ENCODE measurements at places on chromosomes 11 and 22.

GRCh38 chr11:71165771-71166170 lies 86.6 kb downstream of the SHANK2 start:
- DNase-seq: no peak

DNA sequence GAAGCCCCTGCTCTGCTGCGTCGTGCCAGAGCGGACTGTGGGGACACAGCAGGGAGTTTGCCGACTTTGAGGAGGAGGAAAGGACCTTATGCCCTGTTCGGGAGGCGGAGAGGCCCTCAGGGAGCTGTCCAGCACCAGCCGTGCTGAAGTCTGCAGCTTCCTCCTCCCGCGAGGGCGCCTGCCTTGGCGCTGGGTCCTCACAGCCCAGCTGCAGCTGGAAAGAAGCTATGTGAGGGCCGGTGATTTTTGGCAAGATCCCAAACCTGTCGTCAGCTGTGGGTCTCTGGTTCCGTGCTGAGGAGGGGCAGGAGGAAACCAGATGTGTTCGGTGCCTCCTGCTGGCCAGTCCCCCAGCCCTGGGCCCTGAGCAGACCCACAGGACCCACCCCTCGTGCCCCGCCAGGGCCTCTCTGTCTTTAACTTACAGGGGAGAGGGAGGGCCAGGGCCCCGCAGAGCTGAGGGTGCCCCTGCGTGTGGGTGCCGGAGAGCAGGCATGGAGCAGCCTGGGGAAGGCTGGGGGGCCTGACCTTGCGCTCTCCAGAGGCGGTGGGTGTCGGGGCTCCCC lies 12.0 kb downstream of the BRSK2 start:
- DNase-seq: peak; percentile 20

DNA sequence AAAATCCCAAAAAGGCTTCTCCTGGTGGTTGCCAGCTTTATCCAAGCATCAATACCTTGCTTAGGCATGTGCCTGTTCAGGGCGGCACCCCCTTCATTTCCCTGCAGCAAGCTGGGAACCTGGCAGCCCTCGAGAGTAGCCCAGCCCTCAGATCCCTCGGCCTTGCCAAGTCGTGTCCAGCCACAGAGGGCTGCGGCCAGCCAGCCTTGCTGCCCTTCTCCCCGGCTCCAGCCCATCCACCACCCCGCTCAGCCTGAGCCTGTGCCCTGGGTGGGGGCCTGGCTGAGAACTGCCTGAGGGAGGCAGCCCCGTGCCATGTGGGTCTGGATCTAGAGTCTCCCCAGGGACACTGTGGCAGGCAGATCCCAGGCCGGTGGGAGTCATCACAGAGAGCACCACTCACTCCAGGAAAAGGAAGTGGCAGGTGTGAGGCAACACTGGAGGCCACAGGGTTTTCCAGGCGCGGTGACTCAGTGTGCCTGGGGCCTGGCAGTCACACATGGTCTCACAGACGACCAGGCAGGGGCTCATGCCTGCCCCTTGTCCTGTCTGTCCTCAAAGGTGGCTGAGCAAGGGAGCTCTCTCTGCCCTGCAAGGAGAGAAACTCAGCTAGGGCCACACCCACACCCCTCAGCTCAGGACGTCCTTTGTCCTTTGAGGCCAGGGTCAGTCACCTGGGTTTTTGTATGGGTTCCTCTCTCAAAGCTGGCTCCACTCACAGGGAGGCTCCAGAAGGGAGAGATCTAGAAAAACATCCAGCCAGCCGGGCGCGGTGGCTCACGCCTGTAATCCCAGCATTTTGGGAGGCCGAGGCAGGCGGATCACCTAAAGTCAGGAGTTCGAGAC lies 12.2 kb upstream of the CDC42BPG start:
- DNase-seq: peak; percentile 84

DNA sequence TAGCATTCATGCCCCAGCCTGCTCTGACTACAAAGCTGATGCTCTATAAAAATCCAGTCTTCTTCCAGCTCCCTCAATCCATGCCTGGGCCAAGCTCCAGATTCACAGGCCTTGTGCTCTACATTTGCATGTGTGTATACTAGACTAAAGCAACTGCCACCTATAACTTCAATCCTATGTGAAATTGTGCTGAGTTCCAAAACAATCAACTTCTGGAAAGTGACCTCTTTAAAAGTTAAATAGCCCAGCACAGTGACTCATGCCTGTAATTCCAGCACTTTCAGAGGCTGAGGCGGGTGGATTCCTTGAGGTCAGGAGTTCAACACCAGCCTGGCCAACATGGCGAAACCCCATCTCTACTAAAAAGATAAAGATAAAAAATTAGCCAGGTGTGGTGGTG lies 114.3 kb upstream of the ZC3H12C start:
- DNase-seq: no peak

- DNase-seq: no peak
Observed at GRCh38 chr11:64656862-64657261, 65.8 kb downstream of the SLC22A12 start.

- peak; percentile 94 for DNase-seq
Observed at GRCh38 chr11:70423523-70424505, 25.5 kb downstream of the CTTN start.

DNA sequence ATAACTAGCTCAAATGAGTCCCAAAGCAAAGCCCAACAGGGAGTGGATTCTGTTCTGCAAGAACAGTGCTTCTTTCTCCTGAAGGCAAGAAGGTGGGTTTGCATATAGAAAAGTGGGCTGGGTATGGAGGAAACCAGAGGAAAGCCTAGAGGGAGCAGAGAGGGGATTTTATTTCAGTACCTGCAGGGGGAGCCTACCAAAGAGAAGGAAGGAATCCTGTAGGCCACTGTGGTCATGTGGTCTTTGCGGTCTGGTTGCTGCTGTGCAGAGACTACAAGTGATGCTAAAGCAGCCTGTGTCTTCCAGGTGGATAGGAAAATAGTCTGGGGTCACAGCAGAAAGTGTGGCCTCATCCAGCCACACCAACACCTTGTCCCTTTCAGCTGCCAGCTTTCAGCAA lies 33.2 kb upstream of the ZBTB16 start:
- DNase-seq: no peak

DNA sequence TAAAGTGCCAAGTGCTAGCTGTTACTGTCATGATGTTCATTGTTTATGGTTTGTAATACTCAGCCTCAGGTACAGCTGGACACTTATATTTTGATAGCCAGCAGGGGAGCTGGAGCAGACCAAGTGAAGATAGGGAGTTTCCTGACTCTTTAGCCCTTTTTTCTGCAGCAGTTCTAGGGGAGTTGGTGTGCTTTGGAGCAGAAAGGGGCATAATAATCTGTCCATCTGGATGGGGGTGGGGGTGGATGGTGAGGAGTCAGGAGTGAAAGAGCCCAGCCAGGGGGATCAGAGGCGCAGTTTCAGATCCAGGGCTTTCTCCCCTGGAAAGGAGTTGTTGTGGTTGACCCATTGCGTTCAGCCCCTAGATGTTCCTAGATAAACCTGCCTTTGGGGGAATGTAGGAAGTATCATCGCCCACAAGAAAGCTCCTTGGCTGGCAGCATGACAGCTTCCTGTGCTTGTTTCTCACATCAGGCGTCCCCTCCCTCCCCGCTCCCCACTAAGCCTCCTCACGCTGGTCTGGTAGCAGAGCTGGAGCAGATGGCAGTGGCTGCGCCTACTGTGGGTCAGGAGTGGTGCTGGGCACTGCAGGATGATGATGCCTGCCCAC lies 41.9 kb downstream of the MED15 start:
- no peak for DNase-seq

DNA sequence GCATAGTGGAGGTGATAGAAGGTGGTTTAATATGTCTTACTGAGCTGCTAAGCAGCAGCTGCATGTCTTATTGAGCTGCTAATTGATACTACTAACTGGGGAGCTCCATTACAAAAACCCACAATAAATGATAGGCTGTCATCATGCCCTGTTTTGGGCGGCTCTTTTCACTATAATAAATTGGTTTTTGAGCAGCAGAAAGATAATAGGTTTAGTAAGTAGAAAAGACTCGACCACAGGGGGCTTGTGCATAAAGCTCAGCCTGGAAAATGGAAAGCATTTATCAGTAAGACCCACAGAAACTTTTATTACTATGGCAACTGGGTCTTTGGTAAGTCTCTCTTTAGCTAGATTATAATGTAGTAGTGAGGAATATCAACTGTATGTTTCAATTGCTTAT lies 117.6 kb downstream of the LDLRAD3 start:
- no peak for DNase-seq

DNA sequence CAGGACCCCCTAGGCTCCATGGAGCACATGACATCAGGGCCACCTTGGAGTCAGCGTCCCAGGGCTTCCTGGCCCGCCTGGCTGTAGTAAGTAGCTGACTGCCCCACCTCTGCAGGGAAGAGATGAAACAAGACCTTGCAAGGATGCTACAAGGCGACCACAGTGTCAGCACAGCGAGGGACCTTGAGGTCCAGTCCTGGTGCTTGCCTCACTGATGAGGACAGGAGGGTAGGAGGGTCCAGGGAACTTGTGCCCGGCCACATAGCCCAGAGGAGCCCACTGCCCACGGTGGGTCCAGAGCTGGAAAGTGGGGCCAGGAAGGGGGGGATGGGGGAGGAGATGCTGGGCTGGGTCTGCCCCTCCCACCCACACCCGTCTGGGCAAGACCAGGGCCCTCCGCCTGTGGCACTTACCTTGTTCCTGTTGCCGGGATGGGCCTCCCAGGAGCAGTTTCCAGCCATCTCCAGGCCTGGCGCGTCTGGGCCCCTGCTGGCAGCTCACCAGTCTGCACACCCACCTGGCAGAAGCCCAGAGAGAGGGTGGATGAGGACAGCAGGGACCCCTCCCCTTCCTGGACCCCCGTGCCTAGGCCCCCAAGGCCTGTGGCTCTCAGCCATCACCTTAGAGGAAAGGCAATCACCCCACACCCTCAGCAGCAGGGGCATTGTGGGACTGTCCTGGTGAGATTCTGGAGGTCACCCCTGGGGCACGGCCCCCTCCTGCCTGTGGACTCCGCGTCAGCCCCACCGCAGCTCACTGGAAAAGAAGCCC lies 3.4 kb downstream of the MRGPRF start:
- DNase-seq: no peak

DNA sequence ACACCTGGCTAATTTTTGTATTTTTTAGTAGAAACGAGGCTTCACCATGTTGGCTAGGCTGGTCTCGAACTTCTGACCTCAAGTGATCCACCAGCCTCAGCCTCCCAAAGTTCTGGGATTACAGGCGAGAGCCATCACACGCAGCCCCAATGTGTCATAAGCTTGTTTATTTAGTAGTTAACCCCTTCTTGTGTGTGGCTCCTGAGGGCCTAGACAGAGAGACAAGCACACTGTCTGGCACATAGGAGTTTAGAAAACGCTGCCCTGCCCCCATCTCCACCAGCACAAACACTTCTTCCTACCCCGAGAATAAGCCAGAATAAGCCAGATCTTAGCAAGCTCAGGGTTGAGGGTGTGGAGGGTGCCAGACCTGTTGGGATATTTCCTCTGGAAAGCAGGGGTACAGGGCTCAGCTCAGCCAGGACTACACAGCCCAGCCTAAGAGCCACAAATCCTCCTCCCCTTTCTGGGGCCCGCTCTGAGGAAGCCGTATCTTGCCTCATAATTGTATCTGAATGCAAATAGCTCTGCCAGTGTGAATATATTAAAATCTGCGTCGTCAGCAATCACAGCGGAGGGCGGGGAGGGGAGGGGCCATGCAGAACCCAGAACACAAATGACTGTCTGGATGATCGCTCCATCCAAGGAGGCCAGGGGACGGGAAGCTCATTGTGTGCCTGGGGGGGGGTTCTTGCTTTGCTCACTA lies 247.3 kb downstream of the MN1 start:
- no peak for DNase-seq

DNA sequence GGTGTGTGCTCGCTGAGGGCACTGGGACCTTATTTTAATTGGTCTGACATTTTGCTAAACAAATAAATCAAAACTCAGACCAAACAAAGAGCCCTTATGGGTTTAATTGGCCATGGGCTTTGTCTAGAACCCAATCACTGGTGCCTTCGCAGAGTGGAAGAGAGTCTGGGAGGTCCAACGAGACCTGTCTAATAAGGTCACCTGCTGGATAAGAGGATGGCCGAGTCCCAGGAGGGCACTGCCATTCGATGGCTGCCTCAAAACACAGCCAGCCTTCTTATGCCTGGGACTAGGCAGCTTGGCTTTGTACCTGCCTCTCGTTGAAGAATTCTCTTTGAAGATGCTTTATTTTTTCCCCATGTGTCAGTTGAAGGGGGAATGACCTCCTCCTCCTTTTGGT lies 171.1 kb downstream of the CEP164 start:
- DNase-seq: no peak

DNA sequence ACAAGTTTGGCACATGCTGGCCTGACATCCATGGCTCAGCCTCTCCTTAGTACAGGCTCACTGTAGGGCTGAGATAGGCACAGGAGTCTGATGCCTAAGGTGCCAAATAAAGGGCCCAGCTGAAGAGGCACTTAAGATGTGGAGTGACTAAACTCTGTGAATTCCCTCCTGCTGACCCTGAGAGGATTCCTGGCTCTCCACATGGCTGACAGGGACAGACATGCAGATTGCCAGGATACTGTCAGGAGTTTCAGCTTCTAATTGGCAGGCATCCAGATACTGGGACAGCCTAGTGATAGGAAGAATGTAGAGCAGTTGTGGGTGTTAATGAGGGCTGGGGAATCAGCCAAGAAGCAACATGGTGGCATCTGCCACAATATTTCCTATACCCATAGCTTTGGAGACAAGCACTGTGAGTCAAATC lies 558.7 kb downstream of the INSC start:
- DNase-seq: no peak

DNA sequence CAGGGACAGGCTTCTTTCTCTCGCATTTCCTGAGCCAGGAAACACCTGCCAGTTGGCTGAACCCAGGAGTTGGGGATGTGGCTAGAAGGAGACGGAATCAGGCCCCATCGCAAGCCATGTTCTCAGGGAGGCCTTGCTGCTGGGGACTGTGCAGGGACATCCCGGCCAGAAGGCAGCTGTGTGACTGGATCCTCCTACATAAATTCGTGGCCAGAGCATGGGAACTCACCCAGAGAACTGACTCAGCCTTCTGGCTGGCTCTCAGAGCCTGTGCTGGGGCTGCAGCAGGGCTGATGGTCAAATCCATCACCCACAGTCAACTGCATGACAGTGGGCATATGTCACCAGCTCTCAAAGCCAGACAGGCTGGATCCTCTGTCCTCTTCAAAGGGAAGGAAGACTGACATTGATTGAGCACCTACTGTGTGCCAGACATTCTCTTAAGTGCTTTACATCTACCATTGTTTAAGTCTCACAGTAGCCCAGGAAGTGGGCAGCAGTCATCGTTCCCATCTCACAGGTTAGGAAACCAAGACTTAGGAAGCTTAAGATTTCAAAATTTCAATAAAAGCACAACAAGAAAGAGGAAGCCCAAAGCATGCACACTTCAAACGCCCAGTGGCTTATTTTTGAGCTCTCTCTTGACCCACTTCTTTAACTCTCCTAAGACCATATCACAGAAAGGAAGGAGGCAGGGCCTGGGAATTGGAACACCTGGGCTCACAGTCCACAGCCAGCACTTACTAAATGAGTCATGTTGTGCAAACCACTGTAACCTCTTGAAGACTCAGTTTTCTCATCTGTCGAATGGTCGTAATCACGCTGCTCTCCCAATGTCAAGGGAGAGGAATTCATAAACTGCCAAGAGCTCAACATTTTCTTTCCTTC lies 30.9 kb upstream of the CACNG2 start:
- DNase-seq: peak; percentile 48

- DNase-seq: no peak
Observed at GRCh38 chr11:61546663-61547062, 34.2 kb downstream of the SYT7 start.

- DNase-seq: no peak
Observed at GRCh38 chr11:122319085-122319484, 203.1 kb upstream of the BLID start.

Data from HFFc6 (cell line).